ENCODE measurements at places on chromosomes 4 and X. TPM values are rescaled to one million over a fixed set of nuclear protein-coding genes. Genes with fewer than 3 reads are reported as not detected.

GRCh38 chr4:115515772-115516171 lies 402.4 kb upstream of the NDST4 start:
- DNase-seq: no peak

- no peak for DNase-seq
Observed at GRCh38 chr4:99710020-99710419, 52.4 kb upstream of the C4orf54 start.

SOX3 gene
- not detected for total RNA-seq

GRCh38 chr4:86523333-86523732 lies 70.8 kb upstream of the PTPN13 start:
- no peak for DNase-seq

UGT8 gene
- 7.0 TPM for total RNA-seq

NSUN7 gene
- total RNA-seq: 3.6 TPM

GRCh38 chrX:69318651-69319340 lies 153.5 kb upstream of the PJA1 start:
- no peak for DNase-seq

DNA sequence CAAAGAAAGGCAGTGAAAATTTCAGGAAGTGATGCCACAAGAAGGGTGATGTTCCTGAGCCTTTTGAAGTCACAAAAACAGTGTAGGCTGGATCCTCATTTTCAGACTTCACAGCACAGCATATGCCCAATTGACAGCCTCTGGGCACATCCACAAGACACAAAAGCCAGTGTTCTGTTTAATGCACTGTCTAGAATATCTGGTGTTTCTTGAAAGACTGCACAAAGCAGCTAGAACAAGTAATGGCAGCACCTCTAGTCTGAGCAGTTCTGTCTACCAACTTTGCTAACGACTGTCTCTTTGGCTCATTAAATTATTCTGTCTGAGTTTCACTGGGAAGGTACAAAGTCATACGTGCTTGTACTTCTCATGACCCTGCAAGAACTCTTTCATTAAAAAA lies 417.1 kb upstream of the GALNT7 start:
- DNase-seq: no peak

RHOXF2B gene
- not detected for total RNA-seq

GRCh38 chr4:179762840-179763239 lies 2320.6 kb upstream of the AGA start:
- no peak for DNase-seq

EMD gene
- total RNA-seq: 29.8 TPM

- no peak for DNase-seq
Observed at GRCh38 chr4:186871856-186872255, 148.2 kb upstream of the FAT1 start.

GRCh38 chr4:159937595-159937994 lies 834.7 kb downstream of the RAPGEF2 start:
- DNase-seq: no peak
